ENCODE measurements at places on chromosomes 11 and 22.

GRCh38 chr11:133570376-133570775, 38.1 kb upstream of the OPCML start:
- DNase-seq: no peak

GRCh38 chr11:12554122-12554521, 120.1 kb upstream of the TEAD1 start:
- DNase-seq: no peak

DNA sequence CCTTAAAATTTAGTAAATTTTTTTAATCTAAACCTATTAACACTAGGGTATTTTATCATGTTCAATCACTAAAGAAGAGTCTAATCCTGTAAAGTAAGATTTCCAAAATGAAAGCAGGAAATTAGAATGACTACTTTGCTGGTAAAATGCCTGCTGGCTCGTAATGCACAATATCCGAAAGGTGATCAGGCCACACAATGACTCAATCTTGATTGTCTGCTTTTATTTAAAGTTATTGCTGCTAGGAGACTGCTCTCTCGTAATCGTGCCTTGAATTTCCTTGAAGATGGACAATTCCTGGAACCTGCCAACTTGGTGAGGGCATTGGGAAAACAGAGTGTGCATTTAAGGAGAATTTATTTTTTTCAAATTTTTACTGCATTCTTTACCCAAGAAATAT, 1786.5 kb upstream of the RAG2 start:
- no peak for DNase-seq

- peak; percentile 10 for DNase-seq
Measured at GRCh38 chr22:38570779-38571364, 889 bp upstream of the DMC1 start.
